ENCODE measurements at places on chromosomes 4 and X.

DNA sequence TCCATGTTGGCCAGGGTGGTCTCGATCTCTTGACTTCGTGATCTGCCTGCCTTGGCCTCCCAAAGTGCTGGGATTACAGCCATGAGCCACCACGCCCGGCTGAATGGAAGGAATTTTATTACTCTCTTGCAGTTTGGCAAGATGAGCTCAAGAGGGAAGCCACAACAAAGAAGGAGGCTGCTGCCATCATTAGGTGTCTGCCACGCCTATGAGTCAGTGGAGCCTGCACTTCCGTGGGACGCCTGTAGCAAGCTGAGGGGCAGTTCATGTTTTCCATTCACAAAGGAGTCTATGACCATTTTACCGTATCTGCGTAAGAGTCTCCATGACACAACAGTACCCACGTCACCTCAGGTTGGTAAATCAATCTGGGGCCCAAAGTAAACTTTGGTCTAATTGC lies 51.2 kb upstream of the CHRNA9 start:
- DNase-seq, result no peak

DNA sequence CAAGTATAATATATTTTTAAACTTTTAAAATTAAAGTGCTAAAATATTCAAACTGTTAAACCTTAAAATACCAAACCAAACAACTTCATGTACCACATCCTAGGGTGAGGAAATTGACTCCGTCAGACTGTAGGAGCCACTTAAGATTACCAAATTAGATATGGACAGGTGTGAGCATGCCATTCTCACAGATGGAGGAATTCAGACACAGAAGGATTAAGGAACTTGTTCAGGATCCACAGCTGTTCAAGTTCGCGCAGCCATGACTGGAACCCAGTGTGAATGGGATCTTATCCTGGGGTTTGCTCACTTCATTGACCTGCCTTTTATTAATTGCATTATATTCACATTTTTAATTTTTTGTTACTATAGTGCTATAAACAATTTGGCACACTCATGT lies 224.9 kb upstream of the PCDH7 start:
- no peak for DNase-seq

GRCh38 chr4:172826346-172826745 lies 342.3 kb upstream of the GALNT7 start:
- DNase-seq, result no peak

GRCh38 chr4:15914291-15914690 lies 24.2 kb downstream of the FGFBP1 start:
- DNase-seq, result no peak

DNA sequence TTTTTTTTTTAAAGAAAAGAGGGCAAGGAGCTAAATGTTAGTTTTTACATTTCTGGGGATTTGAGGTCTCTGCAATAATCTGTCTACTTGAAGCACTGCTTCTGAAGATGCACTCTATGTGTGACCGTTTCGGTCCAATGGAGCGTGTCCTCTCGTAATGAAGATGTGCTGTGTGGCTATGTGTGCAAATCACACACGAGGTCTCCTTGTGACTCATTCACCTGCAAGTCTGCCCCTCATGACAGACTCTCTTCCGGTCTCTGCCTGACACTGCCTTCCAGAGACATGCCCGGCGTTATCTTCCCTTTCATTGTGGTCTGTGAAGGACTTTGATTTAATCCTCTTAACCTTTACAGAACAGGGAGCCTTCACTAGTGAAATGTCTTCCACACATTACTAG lies 84.3 kb downstream of the TRAM1L1 start:
- no peak for DNase-seq

DNA sequence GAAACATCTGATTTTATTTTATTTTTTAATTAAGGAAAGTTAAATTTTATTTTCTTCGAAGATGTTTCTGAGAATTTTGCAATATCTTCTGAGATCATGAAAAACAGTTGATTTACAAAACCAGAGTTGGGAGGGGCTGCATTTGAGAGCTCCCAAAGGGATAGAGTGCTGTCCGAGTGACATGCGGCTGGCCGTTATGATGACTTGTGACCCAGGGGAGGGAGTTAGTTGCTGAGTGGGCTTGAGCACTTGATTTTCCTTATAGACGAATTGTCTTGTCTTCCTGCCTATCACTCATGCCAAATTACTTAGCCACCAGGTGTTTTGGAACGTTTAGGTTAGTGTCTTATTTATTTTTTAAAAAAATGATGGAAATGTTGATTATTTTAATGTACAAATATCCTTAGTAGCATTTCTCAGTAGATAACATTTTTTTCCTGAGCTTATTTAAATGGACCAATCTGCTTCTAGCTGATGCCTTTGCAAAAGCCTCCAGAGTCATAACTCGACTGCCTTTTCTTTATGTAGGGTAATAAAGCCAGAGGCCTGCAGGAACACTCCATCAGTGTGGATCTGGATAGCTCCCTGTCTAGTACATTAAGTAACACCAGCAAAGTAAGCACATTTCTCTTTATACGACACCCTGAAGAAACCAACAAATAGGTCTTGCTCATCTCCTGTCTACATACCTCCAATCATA lies 85.2 kb downstream of the PTTG2 start:
- no peak for DNase-seq

DNA sequence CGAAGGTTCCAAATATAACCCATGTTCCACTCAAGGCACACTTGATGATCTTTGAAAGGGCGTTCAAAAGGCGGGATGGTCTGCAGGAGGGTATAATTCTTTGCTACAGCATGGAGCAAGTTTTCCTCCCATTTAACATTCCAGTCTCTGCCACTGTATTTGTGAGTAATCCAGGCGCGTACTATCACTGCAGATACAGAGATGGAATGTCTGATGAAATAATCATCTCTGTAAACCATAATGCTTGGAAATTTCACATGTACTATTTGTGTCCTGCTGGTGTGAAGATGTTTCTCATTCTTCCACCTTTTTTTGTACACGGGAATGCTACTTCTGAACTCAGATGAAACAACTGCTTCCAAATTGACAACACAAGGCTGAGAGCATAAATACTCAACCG lies 15.5 kb downstream of the SEL1L3 start:
- no peak for DNase-seq

DNA sequence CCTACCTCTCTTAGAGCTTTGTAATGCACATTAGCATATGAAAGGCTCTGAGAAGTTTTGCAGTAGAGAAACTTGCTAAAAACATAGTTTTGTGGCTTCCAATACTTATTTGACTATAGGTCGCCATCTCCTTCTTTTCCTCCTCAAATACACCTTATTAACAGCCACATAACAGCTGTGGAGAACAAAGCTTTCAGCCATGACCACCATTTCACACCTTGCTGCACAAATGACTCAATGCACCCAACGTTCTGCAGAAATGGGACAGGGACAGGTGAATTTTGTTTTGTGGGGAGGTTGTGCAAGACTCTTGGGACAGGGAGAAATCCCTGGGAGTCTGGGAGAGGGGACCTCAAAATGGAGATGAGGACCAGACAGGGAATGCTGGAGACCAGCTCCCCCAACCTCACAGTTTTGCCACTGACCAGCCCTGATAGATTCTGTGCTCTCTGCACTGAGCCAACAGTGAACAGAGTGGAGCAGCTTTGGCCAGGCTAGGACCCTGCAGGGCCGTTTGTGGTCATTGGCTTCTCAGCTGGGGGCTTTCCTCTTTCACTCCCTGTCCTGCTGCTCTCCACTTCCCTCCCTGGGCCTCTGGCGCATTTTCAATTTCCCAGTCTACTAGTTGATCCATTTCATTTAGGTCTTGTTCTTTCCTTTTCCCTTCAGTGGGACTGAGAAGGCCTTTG lies 16.6 kb downstream of the FRMPD3 start:
- no peak for DNase-seq

GRCh38 chr4:114149-114548 lies 10.2 kb upstream of the ZNF718 start:
- no peak for DNase-seq

DNA sequence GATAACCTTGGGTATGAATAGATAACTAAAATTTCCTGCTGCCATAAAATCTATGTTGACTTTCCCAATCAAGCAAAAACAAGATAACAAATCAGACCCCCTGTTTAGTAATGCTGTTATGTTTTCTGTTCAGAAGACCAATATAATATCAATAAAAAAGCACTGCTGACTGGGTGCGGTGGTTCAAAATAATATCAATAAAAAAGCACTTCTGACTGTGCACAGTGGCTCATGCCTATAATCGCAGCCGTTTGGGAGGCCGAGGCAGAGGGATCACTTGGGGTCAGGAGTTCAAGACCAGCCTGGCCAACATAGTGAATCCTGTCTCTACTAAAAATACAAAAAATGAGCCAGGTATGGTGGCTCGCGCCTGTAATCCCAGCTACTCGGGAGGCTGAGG lies 36.7 kb downstream of the ANTXR2 start:
- no peak for DNase-seq

- no peak for DNase-seq
These were observed 253.5 kb downstream of the PCDH10 start for GRCh38 chr4:133402616-133403015.

- no peak for DNase-seq
These were observed 216.3 kb upstream of the SFRP2 start for GRCh38 chr4:154005171-154005520.

DNA sequence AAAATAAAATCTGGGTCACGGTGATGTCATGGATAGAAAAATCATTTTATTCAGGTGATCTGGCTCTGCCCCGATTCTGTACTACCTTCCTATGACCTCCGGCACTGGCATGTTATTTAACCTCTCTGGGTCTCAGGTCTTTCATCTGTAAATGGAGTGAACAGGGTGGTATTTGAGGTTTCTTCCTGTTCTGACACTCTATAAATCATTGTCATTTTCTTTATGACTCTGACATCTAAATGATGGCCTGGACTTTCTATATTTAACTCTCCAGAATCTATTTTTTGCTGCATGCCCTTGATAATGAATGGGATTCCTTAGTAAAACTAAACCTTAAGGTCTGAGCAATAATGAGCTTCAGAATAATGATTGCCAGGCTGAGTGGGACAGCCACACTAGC lies 422.0 kb upstream of the CNKSR2 start:
- no peak for DNase-seq

- DNase-seq, result no peak
These were observed 1768.5 kb downstream of the PCDH7 start for GRCh38 chr4:32488690-32489089.

- DNase-seq, result no peak
These were observed 127.2 kb downstream of the CHRNA9 start for GRCh38 chr4:40462326-40462725.

DNA sequence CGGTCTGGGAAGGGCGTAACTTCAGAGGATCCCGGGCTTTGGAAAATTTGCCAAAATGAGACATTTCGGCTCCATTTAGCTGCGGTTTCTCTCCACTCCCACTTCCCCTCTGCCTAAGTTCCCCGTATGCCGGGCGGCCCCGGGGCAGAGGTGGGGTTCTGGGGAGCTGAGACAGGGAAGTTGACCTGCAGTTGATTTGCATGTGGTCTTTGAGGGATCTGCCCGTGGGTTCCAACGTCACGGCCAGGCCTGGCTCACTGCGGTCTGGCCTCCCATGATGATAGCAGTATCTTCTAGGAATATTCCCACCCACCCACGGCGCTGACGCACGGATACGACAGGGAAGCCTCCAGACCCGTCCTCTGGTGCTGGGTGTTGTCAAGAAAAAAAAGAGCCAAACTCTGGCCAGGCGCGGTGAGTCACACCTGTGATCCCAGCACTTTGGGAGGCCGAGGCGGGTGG lies 27.3 kb upstream of the CRLF2 start:
- DNase-seq, result no peak

DNA sequence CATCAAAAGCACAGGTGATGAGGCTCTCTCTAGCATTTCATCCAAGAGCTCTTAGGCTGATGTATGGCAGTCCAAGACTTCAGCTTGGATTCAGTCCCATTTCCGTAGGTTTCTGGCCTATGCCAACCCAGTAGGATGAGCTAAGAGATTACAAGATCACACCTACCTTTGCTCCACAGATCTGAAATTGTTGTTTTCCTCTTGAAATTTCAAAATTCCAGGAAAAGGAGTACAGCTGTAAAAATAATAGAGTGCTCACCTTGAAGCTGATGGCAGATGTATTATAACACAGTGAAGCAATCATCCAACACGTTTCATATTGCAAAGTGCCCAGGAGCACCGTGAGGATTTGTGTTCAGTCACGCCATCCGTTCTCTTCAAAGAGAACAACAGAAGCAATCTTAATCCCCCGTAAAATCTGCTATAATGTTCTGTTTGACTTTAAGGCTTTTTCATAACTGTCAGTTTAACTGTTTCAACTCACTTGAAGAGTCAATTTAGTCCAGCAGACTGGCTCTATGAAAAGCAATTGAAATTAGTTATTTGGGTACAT lies 137.5 kb downstream of the CPE start:
- DNase-seq, result no peak

DNA sequence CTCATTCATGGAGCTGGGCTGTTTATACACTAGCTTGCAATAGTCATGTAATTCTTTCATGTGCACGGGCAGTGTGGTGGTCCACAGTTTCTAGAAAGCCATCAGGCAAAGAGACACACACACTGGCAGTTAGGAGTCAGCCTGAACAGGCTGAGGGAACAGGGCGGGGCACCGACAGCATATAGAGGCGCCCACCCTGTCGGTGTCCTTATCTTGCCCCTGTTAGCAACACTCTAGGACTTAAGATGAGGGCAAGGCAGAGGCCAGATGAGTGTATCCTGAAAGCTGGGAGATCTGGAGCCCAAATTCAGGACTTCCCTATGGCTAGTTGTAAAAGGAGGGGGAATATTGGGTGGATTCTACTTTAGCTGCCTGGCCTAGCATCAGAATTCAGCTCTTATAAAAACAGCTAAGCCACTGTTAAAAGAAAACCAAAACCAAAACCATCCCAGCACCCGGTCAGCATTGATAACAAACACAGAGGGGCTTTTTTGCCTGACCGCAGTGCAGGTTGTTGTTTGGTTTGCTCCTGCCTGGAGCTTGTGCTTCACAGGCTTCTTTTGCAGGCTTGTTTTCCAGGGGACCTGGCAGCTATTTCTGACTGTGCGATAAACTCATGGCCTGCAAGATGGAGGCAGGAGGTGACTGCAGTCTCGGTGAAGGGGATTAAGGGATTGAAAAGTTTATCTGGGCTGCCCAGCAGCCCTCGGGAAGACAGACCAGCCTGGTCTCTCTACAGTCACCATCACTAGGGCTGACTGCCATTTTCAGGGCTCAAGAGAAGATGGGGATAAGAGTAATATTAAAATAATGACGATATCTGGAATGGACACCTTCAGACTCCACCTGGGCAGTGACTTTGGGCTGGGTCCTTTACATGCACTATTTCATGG lies 638.9 kb downstream of the MID1IP1 start:
- DNase-seq, result no peak

DNA sequence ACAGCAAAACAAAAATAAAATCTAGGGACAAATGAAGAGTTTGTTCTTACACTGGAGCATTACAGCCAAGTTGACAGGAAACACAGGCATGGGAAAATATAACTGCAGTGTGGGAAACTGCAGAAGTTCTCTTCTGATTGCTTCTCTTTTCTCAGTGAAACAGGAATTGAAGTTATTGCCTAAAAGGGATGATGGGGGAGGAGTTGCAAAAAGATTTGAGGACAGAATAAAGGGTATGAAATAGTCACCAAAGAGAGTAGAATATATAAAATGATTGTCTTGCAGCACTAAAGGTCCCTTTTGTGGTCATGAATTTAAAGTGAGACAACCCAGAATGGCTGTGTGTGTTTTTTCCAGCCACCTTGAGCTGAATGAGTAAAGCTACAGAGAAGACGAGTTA lies 103.7 kb downstream of the JADE1 start:
- DNase-seq, result no peak
